ENCODE measurements at places on chromosomes 6 and 20. TPM values are rescaled to one million over a fixed set of nuclear protein-coding genes. Genes with fewer than 3 reads are reported as not detected.

GRCh38 chr6:137808836-137809315, 58.2 kb upstream of the TNFAIP3 start:
- no peak for DNase-seq

- DNase-seq: peak; percentile 41
Measured at GRCh38 chr6:157605484-157605883, 217.6 kb upstream of the SNX9 start.

DNA sequence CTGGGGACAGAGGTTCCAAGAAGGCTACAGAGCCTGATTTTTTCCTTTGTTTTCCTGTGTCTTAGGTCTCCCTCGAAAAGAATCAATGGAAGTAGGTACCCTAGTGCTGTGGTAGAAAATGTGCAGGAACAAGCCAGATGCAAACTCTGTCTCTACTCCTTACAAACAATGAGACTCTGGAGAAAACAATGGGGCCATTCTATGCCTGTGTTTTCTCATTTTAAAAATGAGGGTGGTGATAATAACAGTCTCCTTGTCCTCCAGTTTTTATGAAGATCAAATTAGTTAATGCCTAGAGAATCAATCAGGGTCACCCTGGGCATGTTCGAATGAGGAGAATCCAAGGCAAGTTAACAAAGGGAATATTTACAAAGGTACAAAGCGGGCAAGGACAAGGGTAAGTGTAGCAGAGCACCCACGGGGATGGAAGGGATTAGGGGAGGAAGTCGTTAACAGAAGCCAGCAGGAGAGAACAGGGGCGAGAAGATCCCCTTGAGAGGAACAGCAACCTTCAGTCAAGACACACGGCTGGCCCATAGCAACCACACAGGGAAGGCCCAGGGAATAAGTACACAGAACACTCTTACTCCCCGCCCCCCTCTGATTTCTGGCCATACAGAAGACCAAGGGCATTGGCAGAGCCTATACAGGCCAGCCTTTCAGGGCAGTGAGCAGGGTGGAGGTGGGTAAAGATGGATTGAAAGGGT, 342.8 kb downstream of the PTPRT start:
- DNase-seq: no peak

Gene PHF1
- 42.5 TPM for total RNA-seq
